T47D (cell line): ENCODE measurements at places on chromosomes 3 and 15.
A peak's percentile ranks its signal among the peaks of the same experiment; 100 is the strongest.

GRCh38 chr3:49718858-49719213 lies 648 bp downstream of the AMIGO3 start:
- DNase-seq: no peak

- DNase-seq: no peak
These were observed 90.0 kb upstream of the ICE2 start for GRCh38 chr15:60568914-60569391.

GRCh38 chr3:5298453-5298852 lies 110.9 kb downstream of the EDEM1 start:
- no peak for DNase-seq

DNA sequence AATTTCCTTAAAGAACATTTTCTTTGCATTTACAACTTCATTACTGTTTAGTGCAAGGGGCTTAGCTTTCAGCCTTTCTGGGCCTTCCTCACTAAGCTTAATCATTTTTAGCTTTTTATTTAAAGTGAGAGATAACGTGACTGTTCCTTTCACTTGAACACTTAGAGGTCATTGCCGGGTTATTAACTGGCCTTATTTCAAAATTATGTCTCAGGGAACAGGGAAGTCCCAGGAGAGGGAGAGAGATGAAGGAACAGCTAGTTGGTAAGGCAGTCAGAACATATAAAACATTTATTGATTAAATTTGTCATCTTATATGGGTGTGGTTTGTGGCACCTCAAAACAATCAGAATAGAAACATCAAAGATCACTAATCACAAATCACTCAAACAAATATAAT lies 268.7 kb downstream of the TIGIT start:
- DNase-seq: no peak

- no peak for DNase-seq
These were observed 9.9 kb downstream of the ARL6IP5 start for GRCh38 chr3:69094467-69095205.

DNA sequence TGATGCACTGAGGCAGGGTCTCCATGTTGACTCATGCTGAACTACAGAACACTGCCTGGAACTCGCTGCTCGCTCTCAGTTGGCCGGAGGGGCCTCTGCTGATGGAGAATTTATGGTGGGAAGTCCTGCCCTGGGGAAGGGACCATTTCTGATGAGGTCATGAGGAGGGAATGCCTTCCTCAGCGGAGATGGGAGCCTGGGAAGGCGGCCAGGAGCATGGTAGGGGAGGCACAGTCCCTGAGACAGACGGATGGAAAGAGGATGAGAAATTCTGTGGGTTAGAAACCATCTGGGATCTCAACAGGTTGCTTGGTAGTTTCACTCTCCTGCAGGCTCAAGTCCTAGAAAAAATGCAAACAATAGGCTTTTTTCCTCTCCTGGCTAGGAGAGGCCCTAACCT lies 56.8 kb upstream of the TPM1 start:
- DNase-seq: no peak

- DNase-seq: no peak
These were observed 128.0 kb downstream of the DNAJB8 start for GRCh38 chr3:128338536-128339330.

- DNase-seq: no peak
These were observed 3.0 kb upstream of the EDEM1 start for GRCh38 chr3:5184499-5184898.

DNA sequence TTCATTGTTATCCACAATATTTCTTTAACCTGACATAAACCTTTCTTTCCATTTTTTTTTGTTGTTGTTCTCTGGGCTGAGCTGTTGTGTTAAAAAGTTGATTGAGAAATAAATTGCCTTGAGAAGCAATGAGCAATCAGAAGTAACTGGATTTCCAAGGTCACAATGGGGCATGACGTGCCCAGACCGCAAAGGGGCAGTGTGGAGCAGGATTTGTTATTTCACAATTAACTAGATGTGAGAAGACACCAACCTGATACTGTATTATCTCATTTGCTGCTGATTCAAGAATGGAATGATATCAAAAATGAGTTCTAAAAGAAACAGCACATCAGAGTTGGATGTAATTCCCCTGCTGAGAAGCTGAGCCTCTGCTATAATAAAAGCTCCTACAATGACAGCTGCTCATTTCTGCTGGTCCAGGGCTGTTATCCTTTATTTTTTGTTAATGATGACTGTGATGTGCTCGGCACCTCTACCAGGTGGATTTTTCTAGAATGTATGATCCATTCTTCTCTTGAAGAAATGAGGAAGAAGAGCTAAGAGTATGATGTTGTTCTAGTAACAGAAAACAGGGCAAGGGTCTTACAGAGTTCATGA lies 28.1 kb downstream of the CPNE4 start:
- no peak for DNase-seq

DNA sequence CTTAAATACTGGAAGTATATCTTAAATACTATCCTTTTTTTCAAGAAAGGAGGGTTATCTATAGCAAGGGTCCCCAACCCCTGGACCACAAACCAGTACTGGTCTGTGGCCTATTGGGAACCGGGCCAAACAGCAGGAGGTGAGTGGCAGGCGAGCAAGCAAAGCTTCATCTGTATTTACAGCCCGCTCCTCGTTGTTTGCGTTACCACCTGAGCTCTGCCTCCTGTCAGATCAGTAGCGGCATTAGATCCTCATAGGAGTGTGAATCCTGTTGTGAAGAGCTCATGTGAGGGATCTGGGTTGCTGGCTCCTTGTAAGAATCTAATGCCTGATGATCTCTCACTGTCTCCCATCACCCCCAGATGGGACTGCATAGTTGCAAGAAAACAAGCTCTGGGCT lies 26.1 kb downstream of the SUMF1 start:
- DNase-seq: no peak

DNA sequence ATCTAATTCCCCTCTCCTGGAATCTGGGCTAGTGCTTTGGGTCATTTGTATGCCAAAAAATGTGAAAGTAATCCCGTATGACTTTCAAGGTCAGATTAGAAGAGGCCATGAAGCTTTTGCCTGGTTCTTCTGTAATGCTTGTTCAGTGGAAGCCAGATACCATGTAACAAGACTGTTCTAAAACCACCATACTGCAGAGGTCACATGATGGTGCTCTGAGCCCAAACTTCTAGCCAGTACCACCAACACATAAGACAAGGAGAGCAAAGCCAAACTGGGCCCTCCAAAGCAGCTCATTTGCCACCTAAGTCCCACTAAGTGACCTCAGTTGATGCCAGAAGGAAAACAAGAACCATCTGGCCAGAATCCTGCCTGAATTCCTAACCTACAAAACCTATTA lies 64.3 kb upstream of the MELTF start:
- no peak for DNase-seq

DNA sequence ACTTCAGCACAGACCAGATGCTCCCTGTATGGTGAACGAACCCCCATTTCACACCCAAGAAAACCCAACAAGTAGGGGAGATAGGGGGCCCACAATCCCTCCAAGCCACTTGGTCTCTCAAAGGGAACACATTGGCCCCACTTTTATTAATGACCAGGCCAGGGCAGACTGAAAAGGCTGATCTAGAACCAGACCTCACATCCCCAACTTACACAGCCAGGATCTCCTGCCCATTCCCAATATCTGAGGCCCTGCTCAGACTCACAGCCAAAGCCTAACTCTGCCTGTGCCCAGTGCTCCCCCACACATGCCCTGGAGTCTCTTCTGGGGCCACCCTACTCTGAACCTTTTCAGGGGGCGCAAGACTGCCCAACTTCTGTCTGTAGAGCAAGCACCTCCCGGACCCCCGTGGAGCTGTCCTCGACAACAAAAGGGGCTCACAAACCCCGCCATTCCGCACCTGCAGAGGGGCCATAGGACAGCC lies 1.8 kb downstream of the PLXNB1 start:
- DNase-seq: no peak

- DNase-seq: no peak
These were observed 78.8 kb upstream of the PRR23C start for GRCh38 chr3:139123377-139124095.

GRCh38 chr3:70984776-70985482 lies 598.6 kb downstream of the FOXP1 start:
- DNase-seq: no peak

- no peak for DNase-seq
These were observed 7.5 kb upstream of the CADPS start for GRCh38 chr3:62882676-62883200.

- peak; percentile 14 for DNase-seq
These were observed 559.4 kb downstream of the NR2F2 start for GRCh38 chr15:96889734-96890480.

DNA sequence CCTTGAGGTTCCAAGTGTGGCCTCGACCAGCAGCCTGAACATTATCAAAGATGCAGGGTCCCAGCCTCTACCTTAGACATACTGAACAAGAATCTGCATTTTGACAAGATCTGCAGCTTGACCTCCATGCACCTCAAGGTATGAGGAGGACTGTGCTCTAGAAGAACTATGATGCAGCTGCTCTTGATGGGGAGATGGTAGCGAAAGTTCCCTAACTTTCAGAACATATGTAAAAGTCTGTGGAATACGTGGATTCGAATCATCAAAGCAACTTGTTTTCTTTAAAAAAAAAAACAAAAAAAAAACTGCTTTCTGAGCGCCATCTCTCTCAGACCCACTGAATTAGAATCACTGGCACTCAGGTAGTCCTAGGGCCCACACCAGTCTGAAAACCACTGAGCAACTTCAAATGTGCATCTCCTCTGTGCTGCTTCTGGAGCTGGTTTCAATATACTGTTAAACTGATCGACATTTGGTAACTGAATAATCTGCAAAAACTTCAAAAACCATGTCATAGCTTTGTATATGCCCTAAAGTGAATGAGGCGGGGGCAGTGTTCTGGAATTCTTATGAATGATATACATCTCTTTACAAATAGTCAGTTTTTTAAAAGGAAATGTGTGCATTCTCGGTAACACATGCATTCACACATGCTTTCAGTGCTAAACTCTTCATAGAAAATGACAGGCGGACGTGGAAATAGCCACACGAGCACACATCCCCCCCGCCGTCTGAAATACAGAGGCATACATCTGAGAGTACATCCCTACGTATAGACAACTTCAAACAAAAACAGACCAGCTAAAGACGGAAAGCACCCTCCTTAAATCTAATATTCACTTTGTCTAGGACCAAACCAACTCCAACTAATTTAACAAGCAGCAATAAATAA lies 128.8 kb downstream of the FOXP1 start:
- no peak for DNase-seq

DNA sequence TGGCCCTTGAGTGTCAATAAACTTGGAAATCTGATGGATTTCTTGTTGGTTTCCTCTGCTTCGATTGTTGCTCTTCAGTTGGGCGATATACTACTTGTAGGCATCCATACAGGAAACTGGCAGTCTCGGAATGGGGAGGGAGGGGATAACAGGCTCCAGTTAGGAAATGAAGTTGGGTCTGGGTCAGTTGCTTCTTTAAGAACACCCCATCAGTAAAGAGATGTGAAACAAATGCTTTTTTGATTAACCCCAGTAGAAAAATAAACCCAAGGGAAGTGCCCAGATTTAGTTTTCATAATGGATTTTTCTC lies 681 bp downstream of the CHMP2B start:
- DNase-seq: no peak

DNA sequence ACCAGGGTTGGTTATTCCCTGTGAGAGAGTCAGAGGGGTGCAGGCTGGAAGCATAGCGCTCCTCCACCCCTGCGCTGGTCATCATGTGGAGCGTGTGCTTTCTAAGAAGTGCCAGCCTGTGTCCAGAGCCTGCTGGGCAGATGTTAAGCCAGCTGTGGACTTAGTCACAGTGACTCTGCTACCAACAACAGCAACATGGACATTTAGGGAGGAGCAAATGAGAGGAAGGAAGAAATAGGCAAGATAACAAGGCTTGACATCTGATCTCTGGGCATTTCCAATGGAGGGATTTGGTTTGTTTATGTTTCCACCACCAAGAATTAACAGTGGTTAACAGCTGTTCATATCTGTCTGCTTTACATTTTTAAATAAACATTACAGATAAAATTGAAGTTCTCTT lies 36.4 kb upstream of the MYZAP start:
- no peak for DNase-seq

DNA sequence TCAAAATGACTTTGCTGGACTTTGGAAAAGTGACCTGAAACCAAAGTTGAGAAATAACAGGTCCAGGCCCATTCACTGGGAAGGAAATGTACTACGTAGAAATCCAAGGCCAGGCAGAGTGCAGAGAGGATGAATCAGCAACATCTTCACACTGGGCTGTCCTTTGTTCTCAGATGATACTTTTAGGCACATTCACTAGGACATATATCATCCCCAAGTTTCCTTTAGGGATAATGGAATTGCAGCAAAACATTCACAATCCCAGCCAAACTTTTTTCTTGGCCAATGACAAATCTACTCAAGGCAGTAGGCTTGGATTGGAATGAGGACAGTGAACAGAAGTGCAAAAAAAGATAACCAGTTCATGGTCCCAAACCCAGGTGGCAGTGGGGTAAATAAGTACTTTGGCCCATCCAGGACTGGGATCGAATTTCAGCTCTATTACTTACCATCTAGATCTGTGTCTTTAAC lies 75.1 kb downstream of the CLDN11 start:
- DNase-seq: no peak

- no peak for DNase-seq
These were observed 57.2 kb downstream of the MESD start for GRCh38 chr15:80932513-80932815.

GRCh38 chr15:40302288-40302886 lies 5.3 kb downstream of the PLCB2 start:
- no peak for DNase-seq

- no peak for DNase-seq
These were observed 206.6 kb downstream of the UACA start for GRCh38 chr15:70556779-70557178.

- no peak for DNase-seq
These were observed 11.4 kb upstream of the KLHL6 start for GRCh38 chr3:183566880-183567279.

DNA sequence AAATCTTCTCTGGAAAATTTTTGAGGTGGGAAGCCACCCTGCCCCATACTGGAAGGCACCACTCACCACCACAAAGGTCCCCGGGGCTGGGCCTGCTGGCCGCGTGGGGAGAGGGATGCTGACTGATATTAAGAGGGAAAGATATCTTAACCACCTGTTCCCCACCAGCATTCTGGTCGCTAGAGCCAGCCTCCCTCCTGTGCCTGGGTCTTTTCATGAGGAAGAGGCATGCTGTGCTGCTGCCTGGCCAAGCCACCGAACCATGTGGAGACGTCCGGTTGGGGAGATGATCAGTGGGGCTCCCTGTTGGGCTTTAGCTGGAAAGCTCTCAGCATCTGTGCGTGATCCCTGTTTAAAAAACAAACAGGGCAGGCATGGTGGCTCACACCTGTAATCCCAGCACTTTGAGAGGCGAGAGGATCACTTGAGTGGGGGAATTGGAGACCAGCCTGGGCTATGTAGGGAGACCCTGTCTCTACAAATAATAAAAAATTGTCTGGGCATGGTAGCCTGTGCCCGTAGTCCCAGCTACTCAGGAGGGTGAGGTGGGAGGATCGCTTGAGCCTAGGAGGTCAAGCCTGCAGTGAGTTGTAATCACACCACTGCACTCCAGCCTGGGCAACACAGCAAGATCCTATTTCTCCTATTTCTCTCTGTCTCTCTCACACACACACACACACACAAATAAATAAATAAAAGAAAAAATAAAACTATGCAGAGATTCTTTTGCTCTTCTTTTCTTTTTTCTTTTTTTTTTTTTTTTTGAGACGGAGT lies 1.0 kb downstream of the KLHL18 start:
- DNase-seq: no peak

- no peak for DNase-seq
These were observed 22.9 kb downstream of the ITPR1 start for GRCh38 chr3:4515916-4516579.
